Fibroblast of skin of left biceps (primary cell): ENCODE measurements at places on chromosomes 12 and 14.

DNA sequence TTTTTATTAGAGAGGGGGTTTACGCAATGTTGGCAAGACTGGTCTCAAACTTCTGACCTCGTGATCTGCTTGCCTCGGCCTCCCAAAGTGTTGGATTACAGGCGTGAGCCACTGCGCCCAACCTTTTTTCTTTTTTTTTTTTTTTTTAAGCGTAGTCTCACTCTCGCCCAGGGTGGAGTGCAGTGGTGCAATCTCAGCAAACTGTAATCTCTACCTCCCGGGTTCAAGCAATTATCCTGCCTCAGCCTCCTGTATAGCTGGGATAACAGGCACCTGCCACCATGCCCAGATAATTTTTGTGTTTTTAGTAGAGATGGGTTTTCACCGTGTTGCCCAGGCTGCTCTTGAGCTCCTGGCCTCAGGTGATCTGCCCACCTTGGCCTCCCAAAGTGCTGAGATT is 8.8 kb upstream of the HECTD1 start:
- no peak for DNase-seq

DNA sequence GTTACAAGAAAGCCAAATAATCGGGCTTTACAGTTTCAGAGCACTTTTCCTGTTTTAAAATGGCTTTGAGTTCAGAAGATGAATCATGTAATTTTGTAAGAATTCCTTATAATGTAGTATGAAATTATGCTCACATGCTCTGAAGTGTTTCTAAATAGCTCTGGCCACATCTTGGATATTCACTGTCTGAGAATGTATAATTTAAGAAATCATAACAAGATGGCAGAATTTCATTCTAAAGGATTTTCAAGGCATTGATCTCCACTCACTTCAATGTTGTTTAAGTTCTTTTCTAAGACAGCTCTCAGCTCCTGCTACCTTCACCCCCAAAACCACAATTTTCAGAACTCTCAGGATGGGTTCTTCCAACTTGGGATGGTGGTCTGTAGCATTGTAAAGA is 180.1 kb downstream of the DACT1 start:
- DNase-seq, result peak; percentile 54

DNA sequence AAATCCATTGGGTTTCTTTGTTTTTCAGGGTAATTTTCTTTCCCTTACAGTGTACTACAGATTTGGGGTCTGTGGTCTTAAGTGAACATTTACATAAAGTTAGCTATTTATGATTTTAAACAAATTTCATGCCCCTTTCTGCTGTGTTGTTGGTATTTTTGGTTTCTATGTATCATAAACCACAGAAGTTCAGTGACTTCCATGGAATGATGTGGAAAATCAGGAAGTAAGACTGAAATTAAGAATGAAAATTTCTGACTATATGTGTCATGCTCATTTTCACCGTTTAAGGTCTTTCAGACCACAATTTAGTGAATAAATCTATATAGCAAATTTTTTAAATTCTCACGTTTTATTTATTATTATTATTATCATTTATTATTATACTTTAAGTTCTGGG is 31.7 kb downstream of the ETV6 start:
- no peak for DNase-seq

DNA sequence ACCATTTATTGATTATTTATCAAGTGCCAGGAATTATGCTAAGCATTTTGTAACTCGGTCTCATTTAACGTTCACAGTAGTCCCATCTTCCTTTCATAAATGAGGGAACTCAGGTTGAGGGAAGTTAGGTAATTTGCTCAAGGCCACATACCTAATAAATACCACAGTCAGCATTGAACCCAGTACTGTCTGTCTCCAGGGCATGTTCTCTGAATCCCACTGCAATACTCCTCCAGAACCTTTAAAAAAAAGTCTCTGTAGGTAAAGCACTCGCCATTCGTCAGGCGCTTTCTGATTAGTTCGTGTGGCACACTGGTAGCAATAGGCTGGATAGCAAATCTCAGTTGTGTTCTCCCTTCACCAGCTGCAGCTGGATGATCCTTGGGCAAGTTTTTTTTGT is 14.3 kb downstream of the SLC17A8 start:
- no peak for DNase-seq

GRCh38 chr12:117527479-117527855 is 166.0 kb upstream of the NOS1 start:
- DNase-seq, result no peak

DNA sequence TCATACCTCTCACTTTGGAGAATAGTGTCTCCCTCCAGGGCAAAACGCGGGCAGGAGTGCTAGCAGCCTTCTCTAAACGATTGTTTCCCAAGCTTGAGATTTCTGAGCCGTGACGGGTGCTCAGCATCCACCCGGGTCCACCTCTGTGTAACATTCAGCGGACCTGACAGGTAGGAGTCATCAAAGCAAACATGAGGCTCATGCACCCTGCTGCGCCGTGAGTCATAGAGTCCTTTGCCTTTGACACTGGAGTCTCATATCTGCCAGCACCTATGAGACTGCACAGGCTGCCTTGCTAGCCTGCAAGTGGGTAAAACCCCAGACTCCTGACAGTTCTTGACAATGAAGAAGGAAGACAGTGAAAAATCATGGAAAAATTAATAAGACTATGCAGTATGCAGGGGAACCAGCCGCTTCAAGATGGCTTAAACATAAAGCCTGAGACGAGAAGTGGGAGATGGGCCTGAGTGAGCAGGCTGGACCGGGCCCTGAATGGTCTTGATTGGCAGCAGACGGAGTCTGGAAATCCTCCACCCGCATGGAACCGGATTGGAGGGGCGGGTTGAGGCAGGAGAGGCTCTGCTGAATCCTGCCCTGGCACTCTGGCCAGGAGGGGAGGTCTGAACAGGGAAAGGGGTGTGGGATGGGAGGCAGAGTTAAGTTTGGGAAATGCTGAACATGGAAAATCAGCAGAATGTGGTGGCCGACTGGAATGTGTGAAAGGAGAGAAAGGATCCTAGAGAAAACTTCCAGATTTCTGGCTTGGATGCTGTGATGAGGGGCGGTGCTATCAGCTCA is 54.2 kb downstream of the LGMN start:
- no peak for DNase-seq

DNA sequence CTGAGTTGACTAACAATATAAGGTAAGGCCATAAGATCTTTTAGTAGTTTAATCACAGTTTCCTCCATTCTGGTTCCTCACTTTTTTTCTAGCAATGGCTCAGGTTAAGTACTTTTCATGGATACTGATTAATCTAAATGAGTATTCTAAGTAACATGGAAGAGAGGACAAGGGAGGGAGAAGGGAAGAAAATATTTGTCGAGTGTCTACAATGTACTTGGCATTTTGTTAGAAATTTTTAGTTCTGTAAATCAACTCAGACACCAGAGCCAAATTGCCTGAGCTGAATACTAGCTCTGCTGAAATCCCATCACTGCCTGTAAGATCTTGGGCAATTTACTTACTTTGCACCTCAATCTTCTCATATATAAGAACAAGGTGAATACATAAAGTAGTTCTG is 20.2 kb downstream of the RERG start:
- DNase-seq, result no peak

GRCh38 chr14:53621921-53622320 is 334.7 kb downstream of the BMP4 start:
- DNase-seq, result no peak

- DNase-seq, result no peak
Measured at GRCh38 chr12:76299536-76300296, 48.5 kb downstream of the BBS10 start.

- DNase-seq, result no peak
Measured at GRCh38 chr12:5247144-5247543, 184.8 kb upstream of the NTF3 start.

DNA sequence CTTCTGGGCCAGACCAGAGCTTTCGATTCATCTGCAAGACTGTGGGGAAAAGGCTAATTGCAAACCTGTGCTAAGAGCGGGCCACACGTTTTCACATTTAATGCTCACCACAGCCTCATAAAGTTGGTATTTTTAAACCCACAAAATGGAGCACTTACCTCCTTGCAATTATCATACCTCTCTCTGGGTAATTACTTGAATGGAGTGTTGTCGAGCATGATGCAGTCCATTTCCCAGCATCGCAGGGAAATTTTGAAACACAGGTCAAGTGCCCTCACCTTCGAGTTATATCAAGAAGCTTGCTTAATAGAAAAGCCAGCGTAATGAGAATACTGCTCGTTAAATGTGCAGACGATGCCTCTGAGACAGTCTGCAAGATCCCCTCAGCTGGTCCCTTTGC is 8.8 kb upstream of the IFI27L2 start:
- no peak for DNase-seq

DNA sequence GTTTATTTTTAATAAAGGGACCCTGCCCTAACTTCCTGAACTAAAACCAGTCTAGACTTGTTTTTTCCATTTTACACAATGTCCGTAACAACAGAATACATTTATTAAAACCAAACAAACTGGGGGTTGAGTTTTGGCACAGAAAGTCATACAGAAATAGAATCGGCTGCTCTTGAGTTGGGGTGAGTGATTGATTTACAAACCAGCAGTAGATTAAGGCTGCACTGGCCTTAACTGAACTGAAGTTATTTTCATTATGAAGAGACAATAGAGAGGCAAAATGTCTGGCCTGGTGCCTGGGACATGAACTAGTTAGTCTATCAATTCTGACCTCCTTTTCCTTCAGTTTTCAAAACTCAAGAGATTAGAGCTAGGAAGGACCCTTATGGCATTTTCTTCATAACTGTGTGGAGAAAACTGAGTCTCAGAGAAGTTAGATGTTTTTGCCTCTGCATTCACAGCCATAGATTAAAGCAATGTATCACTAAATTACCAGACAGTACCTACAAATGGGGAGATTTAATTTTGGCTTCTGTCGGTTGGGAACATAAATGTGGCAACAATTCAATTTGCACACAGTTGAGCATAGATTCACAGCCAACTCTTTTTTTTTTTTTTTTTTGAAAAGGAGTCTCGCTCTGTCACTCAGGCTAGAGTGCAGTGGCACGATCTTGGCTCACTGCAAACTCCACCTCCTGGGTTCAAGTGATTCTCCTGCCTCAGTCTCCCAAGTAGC is 19.8 kb upstream of the MGP start:
- no peak for DNase-seq

DNA sequence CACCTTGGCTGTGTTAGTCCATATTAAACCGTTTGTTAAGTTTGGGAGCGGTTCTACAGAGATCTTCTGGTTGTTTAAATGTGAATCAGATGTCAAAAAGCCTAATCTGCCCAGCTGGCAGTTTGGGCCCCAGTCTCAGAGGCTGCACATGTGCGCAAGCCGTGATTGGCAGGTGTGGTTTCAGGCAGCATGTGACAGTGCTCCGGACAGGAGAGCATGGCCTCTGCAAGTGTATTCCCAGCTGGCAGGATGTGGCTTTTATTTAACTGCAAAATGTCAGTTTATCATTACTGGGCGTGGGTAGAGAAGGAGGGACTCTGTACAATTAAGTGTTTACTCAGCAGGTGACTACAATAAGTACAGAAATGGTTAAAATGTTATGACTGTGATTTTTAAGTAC is 77.5 kb downstream of the PELI2 start:
- DNase-seq, result no peak

DNA sequence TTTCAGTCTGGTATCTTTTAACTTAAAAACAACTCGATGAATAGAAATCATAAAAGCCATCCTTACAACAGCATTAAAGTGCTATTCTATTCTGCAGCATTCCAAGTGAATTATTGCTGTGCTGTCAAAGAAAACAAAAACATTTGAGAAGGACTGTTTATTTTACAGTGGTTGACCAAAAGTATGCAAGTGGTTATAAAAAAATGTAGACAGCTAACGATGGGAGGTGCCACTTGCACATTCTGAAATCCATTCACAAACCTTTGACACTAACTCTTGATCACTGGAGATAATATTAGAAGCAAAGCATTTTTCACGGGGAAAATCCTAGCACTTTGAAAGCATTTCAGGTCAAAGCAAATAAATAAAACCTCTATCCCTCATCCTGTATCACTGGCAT is 55.6 kb downstream of the HMGA2 start:
- peak; percentile 81 for DNase-seq

- peak; percentile 97 for DNase-seq
Measured at GRCh38 chr12:63917864-63918799, 73.6 kb downstream of the SRGAP1 start.

GRCh38 chr14:103163199-103163598 is 39.9 kb downstream of the TNFAIP2 start:
- DNase-seq, result no peak

GRCh38 chr14:44529026-44529425 is 21.9 kb upstream of the FSCB start:
- peak; percentile 13 for DNase-seq

DNA sequence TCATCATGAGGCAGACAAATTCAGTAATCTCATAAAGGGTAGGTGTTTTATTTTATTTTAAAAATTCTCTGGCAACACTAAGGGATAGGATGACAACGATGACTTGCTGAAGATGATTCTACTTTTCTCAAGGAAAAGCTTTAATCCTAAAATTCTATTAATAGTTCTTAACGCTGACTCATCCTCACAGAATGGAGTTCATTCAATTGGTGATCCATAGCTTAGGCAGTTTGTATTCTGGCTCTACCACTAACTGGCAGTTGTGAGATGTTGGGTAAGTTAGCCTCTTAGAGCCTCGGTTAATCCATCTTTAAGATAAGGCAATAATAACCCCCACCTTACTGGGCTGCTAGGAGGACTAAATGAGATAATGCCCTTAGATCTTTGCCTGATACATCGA is 116.3 kb downstream of the RTN1 start:
- peak; percentile 9 for DNase-seq

DNA sequence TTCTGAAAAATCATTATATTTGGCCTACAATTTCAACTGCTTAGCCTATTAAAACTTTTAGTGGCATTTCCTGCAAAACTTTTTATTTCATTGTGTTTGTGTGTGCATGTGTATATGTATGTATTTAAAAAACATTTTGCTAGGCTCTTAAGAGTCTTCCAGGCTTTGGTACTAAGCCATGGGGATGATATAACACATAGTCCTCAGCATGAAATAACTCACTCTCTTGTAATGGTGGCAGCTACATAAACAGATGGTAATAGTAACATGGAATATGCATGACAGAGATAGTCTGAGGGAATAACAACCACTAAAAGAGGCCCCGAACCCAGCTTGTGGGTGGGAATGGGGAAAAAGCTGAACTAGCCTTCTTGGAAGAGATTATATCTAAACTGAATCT is 141.4 kb downstream of the TTLL5 start:
- no peak for DNase-seq

DNA sequence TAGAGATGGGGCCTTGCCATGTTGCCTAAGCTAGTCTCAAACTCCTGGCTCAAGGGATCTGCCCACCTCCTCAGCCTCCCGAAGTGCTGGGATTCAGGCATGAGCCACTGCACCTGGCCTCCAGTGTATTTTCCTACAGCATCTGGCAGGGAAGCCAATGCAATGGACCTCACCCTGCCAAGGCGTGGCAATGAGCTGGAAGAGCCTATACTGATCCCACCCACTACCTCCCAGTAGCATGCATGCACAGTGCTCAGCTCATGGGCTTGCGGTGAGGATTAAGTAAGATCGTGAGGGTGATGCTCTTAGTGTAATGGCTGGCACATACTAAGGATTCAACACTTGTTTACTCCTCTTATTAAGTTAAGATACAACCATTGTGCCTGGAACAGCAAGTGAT is 69.7 kb downstream of the PHLDA1 start:
- no peak for DNase-seq
